ENCODE measurements at places on chromosomes 13 and 19. TPM values are rescaled to one million over a fixed set of nuclear protein-coding genes. Genes with fewer than 3 reads are reported as not detected.

DNA sequence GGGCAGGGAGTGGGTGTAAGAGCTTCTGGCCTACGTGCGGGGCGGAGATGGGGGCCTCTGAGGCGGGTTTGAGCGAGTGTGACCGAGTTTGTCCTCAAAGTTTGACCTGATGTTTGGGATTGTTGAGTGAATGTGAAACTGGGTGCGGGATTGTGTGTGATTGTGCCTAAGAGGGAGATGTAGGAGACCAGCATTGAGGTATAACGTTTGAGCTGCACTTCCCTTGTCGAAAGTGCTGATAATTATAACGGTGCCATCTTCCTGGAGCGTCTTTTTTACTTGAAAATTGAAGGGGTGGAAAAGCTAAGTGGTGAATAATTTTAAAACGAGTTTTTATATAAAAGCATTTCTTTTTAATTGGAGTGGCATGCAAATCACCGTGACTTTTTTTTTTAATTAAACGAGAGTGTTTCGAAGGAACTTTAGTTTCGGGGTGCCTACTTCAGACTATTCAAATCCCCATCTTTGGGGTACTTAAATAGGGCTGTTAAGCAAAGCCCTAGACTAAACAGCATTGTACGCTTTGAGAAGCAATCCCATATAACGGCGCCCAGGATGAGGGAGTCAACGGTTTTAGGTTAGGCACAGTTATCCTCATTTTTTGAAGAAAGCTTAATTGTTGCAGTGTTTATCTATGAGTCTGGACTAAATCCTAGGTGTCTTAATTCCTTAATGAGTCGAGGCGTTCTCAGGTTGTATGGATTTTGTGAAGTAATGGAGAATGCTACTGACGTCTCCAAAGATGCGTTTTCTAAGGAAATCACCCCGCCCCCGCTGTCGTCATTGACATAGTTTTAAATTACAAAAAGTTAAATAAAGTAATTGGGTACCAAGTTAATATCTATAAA is 594 bp downstream of the ZNF146 start:
- no peak for DNase-seq

The KRTDAP gene
- total RNA-seq: not detected

DNA sequence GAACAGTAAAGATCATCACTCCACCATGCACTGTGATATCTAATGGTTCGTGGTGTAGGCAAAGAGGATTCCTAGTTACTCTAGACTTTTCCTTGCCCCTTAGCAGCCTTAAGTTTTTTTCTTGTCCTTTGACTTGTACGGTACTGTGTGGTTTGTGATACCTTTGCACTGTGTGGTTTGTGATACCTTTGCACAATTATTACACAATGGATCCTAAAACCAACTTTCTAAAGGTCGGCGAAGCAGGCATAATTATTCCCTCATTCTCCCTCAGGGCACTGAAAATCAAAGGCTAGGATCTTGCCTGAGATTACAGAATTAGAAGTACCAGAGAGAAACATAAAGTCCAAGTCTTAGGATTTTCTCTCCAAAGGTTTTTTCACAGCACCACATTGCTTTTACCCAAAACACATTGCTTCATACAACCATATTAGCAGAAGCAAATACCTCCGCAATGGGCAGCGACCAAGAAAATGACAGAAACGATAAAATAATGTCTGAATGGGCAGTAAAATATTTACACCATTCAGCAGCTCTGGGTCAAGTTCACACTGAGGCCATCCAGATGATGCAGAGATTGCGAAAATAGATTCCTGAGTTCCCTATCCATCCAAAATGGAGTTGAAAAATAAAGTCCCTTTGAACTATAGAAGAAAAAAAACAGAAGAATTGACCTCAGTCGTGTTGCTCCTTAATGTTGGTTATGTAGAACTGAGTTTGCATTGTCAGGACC is 106.4 kb downstream of the FGF14 start:
- no peak for DNase-seq

DNA sequence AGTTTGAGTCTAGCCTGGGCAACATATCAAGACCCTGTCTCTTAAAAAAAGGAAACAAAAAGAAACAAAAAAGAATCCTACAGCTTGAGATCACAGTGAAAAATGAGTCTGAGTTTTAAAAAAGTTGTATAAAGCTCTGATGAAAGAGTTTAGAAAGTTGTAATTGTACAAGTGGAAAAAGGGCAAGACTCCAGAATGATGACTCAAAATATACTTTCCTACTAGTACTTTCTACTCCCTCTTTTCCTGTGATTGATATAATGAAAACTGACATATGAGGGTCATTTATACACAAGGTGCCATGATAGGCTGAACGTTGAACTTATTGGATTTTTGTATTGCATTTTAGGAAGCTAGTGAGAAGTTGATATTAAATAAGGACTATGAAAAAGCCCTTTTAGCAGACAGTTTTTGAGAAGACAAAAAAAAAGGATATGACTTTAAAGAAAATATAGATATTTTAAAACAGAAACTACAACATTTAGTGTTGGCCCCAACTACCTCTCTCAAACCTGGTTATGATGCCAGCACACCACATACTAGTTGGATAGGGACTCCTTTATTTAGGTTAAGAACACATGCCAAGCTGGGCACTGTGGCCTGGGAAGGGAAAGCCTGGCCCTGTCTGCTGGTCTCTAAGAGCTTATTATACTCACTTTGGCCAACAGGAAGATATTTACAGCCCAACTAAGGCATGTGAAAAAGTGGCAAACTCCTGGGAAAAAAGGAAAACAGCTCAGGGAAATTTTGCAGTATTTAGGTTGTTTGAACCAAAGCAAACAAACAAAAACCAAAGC is 116.6 kb downstream of the KL start:
- no peak for DNase-seq

DNA sequence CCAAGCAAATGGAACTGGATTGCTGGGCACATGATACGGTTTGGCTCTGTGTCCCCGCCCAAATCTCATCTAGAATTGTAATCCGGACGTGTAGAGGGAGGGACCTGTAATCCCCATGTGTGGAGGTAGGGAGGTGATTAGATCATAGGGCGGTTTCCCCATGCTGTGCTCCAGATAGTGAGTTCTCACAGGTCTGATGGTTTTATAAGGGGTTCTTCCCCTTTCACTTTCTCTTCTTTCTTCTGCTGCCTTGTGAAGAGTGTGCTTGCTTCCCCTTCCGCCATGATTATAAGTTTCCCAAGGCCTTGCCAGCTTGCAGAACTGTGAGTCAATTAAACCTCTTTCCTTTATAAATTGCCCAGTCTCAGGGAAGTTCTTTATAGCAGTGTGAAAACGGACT is 32.6 kb upstream of the MTIF3 start:
- DNase-seq: no peak

GRCh38 chr13:79772811-79773210 is 291.9 kb downstream of the NDFIP2 start:
- DNase-seq: no peak

- DNase-seq: no peak
Observed at GRCh38 chr13:94707400-94708021, 4.8 kb downstream of the SOX21 start.

DNA sequence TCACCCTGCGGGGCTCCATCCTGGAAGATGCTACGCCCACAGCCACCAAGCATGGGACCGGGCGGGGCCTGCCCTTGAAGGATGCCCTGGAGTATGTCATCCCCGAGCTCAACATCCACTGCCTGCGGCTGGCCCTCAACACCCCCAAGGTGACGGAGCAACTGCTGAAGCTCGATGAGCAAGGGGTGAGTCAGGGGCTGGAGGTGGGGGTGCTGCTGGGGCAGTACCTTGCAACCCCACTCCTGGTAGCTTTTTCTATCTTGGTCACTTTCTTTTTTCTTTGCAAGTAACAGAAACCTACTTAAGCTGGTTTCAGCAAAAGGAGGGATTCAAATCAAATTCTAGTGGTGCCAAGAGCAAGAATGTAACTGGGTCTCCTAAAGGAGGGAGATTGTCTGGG is 124.1 kb downstream of the DPF1 start:
- no peak for DNase-seq

GRCh38 chr13:93848247-93848646 is 621.6 kb downstream of the GPC6 start:
- DNase-seq: no peak

GRCh38 chr19:870963-871401 is 11.5 kb downstream of the CFD start:
- DNase-seq: no peak

DNA sequence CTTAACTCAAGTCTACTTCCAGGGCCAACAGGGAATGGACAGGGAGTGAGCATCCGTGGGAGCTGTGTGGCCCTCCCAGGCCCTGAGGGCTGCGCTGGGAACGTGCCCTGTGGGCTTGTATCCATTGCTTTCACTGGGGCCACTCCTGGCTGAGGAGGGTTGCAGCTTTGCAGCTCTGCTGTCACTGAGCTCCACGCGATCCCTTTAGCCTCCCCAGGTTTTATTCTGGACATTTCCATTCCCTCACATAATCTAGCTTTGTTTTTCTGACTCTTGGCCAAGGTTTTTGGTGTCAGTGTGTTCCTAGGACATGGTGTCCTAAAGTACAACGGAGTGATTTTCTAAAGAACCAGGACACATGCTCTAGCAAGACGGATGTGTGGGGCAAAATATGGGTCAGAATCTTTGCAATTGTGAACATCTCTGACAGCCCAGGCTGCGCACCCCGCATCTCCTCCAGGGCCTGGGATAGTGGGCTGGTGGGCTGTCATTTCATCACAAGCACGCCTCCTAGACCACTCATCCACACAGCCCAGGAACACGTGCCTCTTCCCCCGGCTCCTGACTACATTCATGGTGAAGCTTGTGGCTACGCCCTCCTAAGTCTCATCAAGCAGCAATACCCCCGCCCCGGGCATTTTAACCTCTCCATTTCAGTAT is 28.0 kb downstream of the GGACT start:
- no peak for DNase-seq

- DNase-seq: no peak
Observed at GRCh38 chr13:90640976-90641375, 706.5 kb upstream of the MIR17HG start.

DNA sequence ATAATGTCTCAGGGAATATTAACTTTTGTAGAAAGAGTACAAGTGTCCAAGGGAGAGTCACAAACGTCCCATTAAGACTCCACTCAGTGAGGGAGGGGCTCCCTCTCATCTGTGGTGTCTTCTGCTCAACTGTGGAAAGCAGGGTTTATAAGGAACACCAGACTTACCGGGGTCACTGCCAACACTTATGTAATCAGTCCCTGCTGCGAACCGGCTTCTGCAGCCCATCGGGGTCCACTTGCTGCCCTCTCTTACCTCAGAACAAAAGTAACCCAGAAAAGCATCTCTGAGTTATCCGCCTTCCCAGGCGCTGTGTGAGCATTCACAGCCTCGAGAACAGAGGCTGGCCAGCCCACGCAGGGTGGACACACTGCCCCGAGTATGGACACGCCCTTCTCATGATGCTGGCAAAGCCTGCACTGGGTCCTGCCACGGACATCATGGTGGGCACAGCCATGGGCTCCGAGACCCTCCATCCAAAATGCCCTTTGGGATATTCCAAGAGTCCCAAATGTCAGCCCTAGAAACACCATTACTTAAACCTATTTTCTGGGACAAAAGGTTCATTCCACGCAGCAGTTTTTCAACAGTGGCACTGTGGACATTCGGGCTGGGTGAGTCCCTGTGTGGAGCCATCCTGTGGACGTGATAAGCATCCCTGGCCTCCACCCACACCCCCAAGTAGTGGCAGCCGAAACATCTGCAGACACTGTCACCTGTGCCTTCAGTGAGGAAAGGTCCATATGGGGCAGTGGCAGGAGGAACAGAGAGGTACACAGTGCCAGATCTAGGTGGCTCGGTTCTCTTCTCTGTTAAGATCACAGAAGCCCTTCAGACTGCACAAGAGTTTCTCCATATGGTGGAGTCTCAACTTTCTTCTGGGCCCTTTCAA is 63.9 kb downstream of the STK24 start:
- DNase-seq: no peak

DNA sequence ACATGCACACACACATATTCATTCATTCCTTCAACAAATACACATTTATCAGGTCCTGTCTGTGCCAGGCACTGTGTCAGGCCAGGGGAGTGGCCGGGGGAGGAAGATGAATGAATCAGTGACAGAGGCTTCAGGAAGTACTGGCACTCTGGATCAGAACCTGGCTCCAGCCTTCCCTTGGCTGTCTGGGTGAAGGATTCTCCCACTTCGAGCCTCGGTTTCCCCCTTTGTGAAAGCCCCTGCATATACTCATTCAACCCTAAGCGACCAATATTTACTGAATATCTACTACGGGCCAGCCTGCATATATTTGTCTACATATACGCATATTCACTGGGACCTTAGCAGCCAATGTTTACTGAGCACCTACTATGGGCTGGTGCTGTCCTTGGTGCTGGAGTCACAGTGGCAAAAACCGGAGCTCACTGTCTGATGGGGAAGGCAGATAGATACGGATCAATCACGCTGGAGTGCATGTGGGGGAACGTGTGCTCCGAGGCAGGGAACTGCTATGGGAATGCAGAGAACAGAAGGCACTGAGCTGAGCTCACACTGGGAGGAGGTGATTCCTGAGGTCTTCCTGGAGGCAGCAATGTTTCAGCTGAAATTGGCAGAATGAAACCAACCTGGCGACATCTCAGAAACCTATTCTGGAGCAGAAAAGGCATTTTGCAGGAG is 636 bp upstream of the ZNF579 start:
- no peak for DNase-seq

- peak; percentile 43 for DNase-seq
Observed at GRCh38 chr19:54345938-54346386, 7.0 kb upstream of the LILRA4 start.

DNA sequence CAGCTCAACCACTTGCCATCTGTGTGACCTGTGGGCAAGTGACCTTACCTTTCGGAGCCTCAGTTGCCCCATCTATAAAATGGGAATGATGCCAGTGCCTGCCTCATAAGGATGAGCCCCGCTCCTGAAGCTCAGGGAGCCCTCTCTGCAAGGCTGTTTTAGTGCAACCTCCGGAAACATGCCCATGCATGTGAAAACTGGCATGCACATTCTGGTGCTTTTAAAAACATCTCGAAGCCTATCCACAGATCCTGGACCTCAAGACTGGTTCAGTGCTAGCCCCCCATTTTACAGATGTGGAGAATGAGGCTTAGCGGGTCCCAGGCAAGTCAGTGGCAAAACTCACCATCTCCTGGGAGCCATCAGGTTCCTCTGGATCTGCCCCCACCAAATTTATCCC is 5.6 kb downstream of the CADM4 start:
- no peak for DNase-seq

GRCh38 chr19:38915329-38916321 is 3.6 kb upstream of the CCER2 start:
- DNase-seq: no peak

GRCh38 chr13:27826379-27827353 is 34.4 kb downstream of the GSX1 start:
- peak; percentile 94 for DNase-seq

The IGFL2 gene
- total RNA-seq: not detected

The SMIM44 gene
- not detected for total RNA-seq

DNA sequence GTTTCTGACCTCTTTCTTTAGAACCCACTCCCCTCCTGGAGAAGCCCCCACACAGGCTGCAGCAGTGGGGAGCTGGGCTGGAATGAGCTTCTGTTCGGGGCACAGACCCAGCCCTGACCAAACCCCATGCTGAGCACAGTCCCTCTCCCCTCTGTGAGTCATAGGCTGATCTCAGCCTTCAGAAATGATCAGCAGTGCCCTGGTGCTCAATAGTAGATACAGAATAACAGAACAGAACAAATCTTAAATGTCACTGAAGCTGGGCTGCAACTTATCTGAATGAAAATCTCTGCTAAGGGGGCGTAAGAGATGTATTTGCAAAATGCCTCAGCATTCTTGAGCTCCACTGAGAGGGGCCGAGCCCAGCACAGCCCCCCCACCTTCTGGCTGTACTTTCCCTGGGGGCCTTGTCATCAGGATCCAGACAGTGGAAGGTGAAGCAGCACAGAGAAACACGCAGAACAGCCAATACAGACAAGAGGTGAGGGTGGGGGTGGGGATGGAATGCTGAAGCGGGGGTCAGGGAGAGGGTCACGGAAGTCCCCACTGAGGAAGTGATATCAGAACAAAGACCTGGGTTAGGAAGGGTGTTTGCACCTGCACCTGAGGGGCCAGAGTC is 9.9 kb downstream of the ZNF665 start:
- no peak for DNase-seq
